ENCODE measurements at places on chromosomes 5 and 9. TPM values are rescaled to one million over a fixed set of nuclear protein-coding genes. Genes with fewer than 3 reads are reported as not detected.

The UBE2QL1 gene
- 0.25 TPM for total RNA-seq

The IL9 gene
- not detected for total RNA-seq

The SPOCK1 gene
- 174 TPM for total RNA-seq

The KIF24 gene
- 0.74 TPM for total RNA-seq

The CA9 gene
- total RNA-seq: 1.5 TPM

The ECM2 gene
- total RNA-seq: 23.3 TPM

The ADAMTS13 gene
- 2.1 TPM for total RNA-seq

The KIF3A gene
- total RNA-seq: 12.7 TPM

The GRIA1 gene
- 1.2 TPM for total RNA-seq

The SPATA9 gene
- not detected for total RNA-seq

The PCDHB8 gene
- total RNA-seq: 0.27 TPM

The DMRTA1 gene
- total RNA-seq: 0.90 TPM

The LRRC19 gene
- not detected for total RNA-seq

The OLFML2A gene
- total RNA-seq: 1.7 TPM

The OR1J2 gene
- total RNA-seq: not detected

The ARID3C gene
- 0.74 TPM for total RNA-seq

The TRPM3 gene
- total RNA-seq: 8.8 TPM

The PCDHGA12 gene
- total RNA-seq: 39.7 TPM

The PCDHA4 gene
- 1.1 TPM for total RNA-seq

The HAPLN1 gene
- total RNA-seq: 1.3 TPM

The ADRB2 gene
- 0.16 TPM for total RNA-seq
